ENCODE measurements at places on chromosomes 1 and 21.

- DNase-seq: peak; percentile 49
Observed at GRCh38 chr1:240455228-240455821, 156.6 kb downstream of the GREM2 start.

GRCh38 chr1:26976621-26977510 is 16.6 kb upstream of the KDF1 start:
- DNase-seq: no peak

DNA sequence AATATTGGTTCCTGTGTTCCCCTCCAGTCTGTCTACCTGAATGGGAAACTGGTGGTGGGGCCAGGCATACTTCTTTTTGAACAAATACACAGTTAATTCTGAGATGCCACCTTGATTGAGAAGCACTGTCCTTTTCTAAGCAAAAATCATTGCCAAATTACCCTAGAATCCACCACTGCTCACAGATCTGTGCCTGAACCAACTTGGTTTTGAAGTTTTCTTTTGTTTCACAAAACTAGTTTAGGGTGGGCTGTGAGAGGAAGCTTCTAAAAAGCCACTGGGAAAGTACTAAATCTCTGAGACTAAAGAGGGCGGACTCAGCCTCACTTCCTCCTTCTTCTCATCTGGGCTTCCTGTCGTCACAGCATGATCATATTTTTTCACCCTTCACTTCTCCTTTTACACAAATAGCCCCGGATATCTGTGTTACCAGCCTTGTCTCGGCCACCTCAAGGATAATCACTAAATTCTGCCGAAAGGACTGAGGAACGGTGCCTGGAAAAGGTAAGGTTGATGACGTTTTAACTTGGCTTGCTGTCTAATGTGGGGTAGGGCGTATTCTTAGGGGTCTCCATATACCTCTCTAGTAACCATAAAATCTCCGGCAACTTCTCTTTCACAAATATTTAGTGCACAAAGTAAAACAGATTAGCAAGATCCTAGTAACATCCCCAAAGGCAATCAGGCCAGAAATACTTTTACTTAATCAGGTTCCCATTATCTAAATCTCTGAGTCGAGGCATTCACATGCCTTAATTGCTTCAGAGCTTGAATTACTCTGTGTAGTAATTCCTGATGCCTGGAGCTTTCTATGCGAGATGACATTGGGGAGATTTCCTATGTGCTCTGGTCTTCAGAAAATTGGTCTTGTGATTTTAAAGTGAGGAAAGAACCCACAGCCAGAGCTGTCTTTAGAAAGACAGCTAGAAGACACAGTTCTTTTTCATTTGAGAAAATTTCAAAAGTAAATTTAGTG is at the start of gene CD53:
Gene CD53, plus strand, starts transcription at position 404 of the 976 bp plus-strand sequence. CDS start 18,261 bp downstream, outside the sequence.
- no peak for DNase-seq

DNA sequence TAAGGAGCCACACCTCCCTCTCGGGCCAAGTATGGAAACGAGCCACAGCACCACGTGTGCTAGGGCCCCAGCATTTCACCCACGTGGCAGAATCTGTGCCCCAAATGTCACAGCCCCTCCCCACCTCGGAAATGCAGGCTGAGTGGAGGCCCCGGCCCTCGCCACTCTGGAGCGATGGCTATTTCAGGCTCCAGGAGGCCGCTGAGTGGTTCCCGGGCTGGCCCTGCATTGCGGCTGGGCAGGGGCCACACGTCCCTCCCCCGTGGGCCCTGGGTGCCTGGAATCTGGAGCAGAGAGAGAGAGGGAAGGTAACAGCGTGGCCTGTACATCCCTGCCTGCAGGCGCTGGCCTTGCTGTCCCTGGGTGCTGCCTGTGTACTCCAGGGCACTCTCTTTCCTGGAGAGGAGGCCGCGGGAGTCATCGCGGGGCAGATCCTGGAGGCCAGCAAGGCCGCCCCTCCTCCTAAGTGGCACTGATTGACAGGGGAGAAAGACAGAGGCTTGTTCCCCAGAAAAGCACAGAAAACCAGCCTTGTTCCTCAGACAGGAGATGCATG is 68.0 kb upstream of the TRAPPC10 start:
- DNase-seq: no peak

DNA sequence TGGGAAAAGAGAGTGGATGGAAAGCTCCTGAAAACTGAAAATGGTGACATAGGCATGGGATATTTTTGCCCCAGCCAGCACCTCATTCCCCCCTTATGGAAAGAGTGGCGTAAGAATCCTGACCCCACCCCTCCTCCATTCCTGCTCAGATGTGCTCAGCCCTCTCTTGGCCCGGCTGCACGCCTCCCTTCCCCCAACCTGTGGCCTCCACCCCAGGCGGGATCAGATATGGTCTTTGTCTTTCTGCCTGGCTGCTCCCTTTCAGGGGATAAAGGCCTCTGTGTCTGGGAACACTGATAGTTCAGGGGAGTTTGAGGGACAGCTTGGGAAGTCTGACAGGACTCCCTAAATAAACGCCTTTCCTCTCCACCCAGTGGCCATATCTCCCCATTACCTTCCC is 49.8 kb downstream of the KIRREL1 start:
- no peak for DNase-seq

- DNase-seq: peak; percentile 36
Observed at GRCh38 chr1:72140222-72140621, 142.1 kb downstream of the NEGR1 start.

- DNase-seq: peak; percentile 30
Observed at GRCh38 chr21:35048706-35049617, at the start of gene RUNX1. RUNX1 (minus strand) TSS chr21:35049302.

GRCh38 chr1:12053752-12054548 is 9.2 kb upstream of the TNFRSF8 start:
- DNase-seq: no peak

GRCh38 chr1:183783342-183783741 is 21.6 kb upstream of the RGL1 start:
- DNase-seq: no peak

DNA sequence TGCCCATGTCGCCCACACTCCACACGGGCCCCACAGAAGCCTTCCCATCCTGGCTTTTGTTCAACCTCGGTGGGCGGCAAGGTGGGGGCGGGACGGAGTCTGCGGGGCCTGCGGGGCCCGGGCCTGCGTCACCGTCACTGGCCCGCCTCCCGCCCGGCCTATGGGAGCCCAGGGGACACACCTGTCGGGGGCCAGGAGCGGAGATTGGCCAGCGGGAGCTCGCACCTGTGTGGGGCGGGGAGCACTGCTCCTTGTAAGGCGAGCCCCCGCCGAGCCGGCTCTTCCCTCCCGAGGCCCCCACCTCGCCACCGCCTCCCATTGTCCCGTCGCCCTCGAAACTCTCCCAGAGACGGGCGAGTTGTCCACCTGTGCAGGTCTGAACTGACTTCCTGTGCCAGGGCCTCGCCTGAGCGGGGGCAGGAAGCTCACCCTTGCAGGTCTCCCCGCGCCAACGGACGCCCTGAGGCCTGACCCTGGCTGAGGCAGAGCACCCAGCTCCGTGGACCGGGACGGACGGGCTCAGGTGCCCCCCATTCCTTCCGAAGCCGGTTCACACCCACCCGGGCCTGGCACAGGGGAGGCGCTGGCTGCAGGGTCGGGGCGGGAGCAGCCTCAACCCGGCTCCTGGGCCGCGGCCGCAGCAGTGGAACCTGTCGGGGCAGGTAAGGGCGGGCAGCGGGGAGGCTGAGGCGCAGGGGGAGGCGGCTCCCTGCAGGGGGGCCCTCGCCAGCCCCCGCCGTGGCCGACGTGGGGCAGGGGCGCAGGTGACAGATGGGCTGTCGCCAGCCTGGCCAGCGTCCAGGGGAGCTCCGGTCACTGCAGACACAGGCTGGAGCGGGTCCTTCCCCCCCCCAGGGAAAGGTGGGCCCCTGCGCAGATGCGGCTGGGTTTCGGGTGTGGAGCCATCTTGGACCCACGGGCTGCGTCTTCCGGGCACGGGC is 10.8 kb upstream of the TTLL10 start:
- peak; percentile 99 for DNase-seq

GRCh38 chr1:236524895-236525184 is 1.1 kb downstream of the LGALS8 start:
- DNase-seq: no peak

DNA sequence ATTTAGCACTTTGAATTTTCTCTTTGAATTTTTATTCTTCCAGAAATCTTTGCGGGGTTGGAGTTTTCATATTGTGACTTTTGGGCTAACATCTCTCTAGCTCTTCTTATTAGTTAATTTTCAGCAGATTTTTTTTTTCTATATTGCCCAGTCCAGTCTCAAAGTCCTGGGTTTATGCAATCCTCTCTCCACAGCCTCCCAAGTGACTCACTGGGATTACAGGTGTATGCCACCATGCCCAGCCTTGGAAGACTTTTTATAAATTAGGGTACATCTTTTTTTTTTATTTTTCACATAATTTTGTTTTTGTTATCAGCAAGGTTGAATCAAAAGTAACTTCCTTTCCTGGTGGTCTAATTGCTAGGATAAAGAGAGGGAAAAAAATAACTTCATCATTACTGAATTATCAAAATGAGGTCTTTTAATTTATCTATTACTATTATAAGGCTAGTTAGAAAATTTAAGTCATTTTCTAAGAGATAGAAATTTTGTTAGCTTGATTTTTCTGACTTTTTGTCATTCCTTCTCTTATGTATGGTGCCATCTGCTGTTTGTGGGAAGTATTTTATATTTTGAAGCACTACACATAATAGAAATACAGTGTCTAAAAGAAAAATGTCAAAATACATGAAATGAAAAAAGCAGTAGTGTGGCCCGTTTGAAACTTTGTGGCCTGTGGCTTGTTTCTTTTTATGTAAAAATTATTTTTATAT is 273.4 kb upstream of the CACYBP start:
- DNase-seq: peak; percentile 65

DNA sequence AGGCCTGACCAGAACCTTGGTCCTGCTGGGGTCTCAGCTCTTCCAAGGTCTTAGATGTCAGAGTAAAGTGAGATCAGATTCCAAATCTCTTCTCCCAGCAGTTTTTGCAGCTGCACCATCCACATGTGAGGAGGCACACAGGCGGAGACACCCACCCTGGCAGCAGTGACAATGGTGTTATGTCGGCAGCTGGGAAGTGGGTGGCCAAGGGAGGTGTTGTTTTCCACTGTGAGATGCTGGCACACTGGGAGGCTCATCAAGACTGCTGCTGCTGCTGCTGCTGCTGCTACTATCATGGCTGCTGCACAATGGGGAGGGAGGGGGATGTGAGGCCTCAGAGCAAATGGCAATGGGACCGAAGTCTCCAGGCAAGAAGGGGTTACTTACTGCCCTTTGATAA is 23.6 kb downstream of the CAMK2N1 start:
- no peak for DNase-seq

DNA sequence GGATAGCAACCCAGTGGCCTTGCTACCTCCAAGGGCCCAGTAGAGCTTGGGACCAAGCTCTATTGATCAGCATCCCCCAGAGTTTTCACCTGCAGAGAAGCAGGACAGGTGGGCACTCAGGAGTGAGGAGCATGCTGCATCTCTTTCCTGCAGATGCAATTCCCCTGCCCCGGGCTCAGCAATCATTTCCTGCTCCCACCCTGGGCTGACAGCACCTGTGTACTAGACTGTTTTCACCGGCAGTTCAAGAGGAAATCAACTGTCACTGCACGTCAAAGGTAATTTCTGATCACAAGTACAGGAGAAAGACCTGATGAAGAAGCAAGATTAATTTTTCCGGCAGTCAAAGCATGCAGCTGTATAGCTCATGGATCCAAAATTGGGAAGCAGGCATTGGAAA is 8.8 kb upstream of the NT5C1A start:
- DNase-seq: no peak

GRCh38 chr1:53379662-53380002 is 51.8 kb upstream of the LRP8 start:
- DNase-seq: no peak

DNA sequence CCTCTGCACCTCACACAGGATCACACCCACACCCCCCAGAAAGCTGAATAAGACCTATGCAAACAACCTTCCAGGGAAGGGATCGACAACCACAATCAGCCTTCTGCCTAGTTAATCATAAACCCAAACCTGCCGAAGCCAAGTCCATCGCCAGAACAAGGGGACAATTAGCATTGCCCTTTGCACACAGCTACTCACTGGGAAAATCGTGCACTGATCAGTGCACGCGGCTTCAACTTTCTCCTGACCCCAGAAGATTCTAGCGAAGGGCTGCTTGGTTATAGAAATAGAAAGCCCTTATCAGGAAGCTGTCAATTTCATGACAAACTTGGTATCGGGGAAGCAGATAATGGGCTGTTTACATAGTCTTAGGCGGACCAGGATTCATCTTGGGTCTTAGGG is 29.5 kb downstream of the RUNX1 start:
- DNase-seq: peak; percentile 90

- DNase-seq: no peak
Observed at GRCh38 chr1:37650721-37651120, 16.0 kb upstream of the RSPO1 start.

GRCh38 chr1:100538913-100539835 is 1.2 kb downstream of the GPR88 start:
- peak; percentile 92 for DNase-seq

DNA sequence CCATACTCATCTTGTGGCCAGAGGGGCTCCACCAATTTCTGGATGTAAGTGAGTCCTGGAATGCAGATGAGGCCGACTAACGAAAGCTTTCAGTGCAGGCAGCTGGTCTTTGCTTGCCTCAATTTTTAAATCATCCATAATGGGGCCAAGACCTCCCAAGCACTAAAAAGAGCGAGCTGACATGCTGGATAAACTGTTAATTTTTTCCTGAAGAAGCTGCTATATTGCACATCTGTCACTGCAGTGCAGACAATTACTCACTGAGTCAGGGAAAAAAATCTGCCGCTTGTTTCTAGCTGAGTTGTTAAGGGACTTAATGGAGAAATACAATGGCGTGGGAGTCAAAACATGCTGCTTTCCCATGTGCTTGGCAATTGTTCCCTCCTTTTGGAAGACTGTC is 205.5 kb downstream of the GPATCH2 start:
- DNase-seq: no peak

DNA sequence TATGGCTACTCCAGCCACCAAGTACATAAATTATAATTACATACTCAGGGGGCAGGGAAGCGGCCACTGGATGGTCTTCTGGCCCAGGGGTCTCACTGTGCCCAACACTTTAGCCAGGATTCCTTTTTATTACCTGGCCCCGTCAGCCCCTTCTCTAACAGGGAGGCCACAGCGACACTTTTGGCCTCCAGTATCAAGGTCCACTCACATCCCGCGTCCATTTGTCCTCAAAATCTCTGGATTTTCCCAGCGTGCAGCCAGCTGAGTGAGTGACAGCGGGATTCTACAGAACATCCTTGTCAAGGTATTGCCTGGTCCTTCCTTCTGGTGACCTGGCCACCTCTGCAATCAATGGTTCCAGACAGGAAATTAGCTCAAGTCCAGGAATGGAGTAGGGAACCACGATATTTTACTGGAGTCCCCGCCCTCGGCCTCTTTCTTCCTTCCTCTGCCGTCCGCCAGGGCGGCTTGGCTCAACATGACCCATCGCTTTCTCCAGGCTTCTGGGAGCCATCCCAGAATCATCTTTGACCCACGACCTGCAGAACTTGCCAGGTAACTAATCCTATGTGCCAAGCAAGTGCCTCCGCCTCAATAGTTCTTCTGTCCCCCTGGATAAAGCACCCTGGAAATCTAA is 2.7 kb upstream of the COL6A2 start:
- DNase-seq: no peak

DNA sequence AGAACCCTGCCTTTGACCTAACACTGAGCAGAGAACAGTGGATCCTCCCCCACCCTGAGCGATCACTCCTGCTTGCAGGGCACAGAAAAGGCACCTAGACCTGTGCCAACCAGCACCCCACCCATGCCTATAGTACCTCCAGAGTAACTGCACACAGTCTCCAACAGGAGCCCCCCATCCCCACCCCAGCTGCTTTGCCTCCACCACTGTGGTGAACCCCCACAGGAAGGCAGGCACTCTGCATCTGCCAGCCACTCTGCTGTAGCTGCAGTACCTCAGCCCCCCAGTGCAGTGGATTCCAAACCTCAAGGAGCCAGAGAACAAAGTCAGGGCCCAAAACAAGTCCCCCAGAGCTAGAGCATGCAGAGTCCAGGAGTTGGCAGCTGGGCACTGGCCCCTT is 10.7 kb downstream of the SPATC1L start:
- DNase-seq: no peak
